ENCODE measurements at places on chromosomes 1 and 21.
A peak's percentile ranks its signal among the peaks of the same experiment; 100 is the strongest.

- DNase-seq = no peak
Observed at GRCh38 chr1:209609791-209610630, 26.5 kb downstream of the CAMK1G start.

DNA sequence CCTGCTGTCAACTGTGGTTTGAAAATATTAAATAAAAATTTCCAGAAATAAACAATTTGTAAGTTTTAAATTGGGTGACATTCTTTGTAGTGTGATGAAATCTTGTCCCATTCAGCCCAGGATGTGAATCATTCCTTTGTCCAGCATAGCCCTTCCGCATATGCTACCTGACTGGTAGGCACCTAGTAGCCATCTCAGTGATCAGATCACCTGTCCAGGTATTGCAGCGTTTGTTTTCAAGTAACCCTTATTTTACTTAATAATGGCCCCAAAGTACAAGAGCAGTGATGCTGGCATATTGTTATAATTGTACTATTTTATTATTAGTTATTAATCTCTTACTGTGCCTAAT is 351.6 kb upstream of the B3GALT2 start:
- DNase-seq = no peak

GRCh38 chr1:203268901-203269653 is 36.2 kb upstream of the BTG2 start:
- peak; percentile 11 for DNase-seq

- DNase-seq = peak; percentile 69
Observed at GRCh38 chr1:66253330-66253921, 280.5 kb upstream of the SGIP1 start.

- DNase-seq = no peak
Observed at GRCh38 chr1:201570181-201570885, 31.4 kb downstream of the NAV1 start.

DNA sequence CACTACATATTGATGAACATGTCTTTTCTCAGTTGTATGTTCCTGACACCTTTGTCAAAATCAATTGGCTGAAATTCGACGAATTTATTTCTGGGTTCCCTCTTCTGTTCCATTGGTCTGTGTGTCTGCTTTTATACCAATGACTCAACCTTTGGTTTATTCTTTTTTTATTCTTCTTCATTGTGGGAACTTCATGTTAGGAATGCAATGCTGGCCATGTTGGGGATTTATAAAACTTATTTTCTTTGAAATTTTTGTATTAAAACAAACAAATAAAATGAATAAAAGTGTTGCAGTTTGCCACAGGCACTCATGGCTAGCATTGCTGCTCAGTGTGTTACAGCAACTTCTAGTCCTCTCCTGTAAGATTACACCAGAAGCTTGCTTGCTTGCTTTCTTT is 287.8 kb downstream of the DUSP10 start:
- DNase-seq = no peak

DNA sequence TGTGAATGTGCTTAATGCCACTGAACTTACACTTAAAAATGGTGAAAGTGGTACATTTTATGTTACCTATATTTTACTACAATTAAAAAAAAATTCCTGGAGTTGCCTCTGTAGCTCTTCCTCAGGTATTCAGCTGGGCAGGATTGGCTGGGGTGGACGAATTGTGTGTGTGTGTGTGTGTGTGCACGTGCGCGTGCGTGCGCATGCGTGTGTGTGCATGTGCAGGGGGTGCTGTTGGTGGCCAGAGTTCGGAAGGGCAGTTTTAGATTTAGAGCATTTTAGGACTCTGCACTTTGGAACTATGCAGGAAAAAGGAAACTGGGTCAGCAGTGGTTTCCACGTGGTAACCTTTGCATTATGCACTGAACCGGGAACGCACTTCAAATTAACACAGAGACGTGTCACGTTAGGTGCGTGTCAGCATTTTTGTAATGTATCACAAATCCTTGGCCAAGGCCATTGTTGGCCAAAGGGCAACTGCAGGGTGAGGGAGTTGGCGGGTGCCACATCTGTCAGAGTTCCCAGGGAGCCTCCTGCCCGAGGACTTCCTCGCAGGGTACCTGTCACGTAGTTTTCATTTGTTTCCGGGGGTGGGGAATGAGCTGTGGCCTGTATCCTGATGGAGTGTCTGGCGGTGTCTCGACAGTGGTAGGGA is 312.8 kb downstream of the CAMTA1 start:
- no peak for DNase-seq

DNA sequence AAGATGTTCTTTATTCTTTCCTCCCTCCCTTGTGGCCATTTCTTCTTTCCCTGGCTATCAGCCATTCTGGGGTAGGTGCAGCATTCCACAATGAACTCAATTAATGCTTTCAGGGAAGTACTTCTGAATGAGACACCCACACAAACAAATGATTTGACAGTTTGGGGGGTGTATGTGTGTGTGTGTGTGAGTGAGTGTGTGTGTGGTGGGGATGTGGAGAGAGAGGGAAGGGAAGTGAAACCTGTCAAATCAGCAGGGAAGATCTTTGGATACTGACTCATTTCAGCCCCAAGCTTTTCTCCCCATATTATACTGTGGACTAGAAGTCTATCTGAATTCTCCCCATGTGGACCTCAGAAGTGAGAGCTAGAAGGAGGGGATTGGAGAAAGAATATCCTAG is 154.9 kb upstream of the CD34 start:
- DNase-seq = no peak

DNA sequence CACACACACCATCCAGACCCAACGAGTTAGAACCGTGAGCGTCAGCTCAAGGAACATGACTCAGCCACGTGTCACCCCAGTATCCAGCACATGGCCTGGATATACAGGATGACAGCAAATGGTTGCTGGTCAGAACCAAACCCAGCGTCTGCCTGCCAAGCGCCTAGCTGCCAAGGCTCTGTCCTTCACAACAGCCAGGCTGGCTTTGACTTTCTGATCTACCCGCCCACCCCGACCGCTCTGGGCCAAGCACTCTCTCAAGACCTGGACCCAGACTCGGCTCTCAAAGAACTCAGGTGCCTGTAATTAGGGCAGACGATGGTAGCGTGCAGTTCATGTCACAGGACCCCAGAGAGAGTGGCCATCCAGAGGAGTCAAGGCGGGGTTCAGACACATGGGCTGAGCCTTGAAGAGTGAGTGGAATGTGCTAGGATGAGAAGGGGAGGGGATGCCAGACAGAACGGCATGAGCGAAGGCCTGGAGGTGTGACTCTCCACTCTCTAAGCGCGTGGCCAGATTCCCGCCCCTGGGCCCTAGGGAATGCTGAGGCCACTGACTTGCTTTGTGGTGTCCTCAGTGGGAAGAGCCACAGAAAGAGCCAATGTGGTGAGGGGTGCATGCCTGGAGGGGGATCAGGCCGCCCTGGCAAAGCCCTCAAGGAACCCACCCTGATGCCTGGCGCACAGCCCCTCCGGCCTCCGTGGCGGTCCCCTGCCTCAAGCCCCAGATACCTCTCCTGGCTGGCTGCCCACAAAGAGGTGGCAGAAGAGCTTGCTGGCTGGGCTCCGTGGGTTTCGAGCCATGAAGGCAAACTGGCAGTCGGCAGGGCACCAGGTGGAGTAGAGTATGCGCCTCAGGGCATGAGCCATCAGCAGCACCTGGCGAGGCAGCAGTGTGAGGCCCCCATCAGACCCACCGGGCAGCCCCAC is 7.0 kb downstream of the SH2D5 start:
- DNase-seq = no peak

DNA sequence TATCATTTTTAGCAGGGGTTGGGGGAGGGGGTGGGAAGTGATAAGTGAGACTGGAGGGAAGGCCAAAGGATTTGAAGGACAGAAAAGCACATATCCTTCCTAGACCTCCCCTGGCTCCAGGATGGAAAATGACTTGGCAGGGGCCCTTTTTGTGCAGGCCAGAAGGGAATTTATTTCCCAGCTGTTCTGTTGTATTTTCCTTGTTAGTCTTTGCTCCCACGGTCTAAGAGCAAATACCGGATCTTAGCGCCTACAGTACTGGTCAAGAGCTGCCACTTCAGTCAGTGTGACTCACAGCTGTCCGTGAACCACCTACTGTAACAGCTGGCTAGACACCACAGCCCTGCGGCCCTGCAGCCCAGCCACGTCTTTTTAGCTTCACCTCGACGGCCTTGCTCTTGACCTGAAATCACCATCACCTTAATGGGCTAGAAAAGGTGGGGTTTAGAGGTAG is 51.0 kb upstream of the ERRFI1 start:
- DNase-seq = peak; percentile 62

GRCh38 chr1:116205941-116206679 is 94.9 kb downstream of the MAB21L3 start:
- no peak for DNase-seq

DNA sequence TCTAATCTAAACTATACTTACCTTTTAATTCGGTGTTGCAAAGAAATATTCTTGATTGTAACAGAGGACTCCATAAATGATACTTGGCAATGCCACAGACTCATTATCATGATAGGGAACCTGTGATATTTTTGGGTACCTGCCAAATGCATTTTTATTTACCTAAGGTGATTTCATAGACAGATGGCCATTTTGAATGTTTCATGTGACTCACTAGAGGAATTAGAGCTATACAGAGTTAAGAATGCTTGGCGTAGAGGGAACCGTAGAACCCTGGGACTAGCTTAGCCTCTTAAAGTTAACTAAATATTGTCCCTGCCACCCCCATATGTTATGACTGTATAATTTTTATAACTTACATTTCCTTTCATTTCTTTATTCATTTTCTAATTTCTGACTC is 136.1 kb downstream of the DISP1 start:
- no peak for DNase-seq

GRCh38 chr21:22804151-22804550 is 1805.9 kb downstream of the NCAM2 start:
- no peak for DNase-seq

DNA sequence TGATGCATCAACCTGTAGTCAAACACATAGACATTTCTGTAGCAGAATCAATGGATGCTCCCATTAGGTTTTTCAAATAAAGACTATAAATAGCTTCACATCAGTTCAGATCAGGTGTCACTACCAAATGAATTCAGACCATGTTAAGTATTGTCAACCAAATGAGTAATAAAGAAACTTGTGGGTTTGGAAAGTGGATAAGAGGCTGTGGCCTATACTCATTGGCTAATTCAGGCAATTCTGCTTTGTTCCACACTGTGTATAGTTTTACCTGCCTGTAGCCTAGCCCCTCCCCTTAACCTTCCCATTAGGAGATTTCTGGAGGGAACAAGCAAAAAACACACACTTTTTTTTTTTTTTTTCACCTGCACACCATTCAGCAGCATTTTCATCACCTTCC is 321.2 kb downstream of the HLX start:
- no peak for DNase-seq

DNA sequence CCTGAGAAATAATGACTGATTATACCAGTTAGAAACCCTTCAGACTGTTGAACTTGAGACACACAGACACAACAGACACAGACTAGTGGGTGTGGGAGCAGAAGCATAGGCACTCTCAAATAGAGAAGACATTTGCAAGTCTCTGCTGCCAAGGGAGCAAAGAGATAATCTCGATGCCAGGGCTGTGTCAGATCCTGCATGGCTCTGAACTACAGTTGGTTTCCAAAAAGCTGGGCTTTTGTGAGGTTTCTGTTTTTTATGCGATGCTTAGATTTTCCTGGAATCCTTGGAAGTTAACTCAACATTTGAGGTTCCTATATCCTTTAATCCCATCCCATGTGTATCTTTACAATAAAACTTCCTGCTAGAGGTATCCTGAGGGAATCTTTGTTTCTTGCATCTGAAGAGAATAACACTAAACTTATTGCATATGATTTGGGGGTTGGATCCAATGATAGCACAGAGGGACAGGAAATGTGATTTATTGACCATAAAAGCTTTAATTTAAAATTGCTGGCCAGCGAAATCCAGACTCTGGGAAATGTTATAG is 236.4 kb downstream of the SPATA17 start:
- DNase-seq = peak; percentile 65

DNA sequence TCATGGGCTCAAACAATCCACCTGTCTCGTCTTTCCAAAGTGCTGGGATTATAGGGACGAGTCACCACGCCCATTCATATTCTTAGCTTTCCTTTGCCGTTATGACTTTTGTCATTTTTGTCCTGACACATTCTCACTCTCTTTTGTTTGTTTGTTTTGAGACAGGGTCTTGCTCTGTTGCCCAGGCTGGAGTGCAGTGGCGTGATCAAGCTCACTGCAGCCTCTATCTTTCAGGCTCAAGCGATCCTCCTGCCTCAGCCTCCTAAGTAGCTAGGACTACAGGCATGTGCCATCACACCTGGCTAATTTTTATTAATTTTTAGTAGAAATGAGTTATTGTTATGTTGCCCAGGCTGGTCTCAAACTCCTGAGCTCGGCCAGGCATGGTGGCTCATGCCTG is 11.8 kb upstream of the MED18 start:
- DNase-seq = no peak

GRCh38 chr1:97417661-97418060 is 503.2 kb downstream of the DPYD start:
- no peak for DNase-seq

DNA sequence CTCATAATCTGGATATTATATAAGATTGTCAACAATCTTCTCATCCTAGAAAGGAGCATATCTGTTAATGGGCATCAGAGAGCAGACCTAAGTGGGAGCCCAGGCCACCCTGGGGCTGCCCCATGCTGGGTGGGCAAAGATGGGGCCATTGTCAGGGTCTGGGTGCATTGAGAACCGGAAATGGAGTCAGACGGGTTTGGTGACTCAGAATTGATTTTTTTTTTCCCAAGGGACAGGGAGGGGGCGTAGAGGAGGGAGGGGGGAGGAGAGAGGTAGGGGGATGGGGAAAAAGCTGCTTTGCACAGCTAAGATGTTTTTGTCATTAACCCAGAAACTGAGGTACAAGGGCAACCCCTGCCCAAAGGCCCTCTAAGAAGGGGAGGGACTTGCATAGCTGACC is 1.3 kb downstream of the ATXN7L2 start:
- no peak for DNase-seq

DNA sequence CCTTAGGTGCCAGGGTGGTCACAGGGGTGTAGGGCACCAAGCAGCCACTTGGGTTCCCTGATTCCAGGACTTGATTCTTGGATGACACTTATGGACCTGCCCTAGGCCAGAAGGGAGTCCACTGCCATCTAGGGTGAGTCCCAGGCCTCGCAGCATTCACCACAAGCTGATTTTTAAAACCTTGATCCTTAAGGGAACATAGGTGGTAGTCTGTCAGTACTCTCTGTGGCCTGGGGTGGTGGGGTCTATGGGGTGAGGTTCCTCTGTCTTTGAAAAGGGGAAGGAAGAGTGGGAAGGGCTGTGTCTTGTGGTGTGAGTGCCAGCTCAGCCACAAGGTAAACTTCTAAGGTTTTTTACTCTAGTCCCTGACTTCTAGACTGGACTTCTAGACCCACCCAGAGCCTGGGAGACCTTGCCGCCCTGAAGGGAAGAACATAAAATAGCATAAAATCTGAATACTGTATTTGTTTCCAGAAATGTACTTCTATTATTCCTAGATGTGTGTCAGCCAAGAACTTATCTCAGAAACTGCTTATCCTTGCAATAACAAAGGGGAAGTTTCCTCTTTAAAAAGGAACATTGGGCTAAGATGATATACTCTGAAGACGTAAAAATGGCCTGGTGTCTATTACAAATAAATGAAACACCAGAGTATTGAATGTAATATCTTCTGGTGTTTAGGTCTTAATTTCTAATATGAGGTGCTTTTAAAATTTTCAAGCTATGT is 757.3 kb downstream of the LTN1 start:
- DNase-seq = no peak
